ENCODE measurements at places on chromosomes 3 and 15. TPM values are rescaled to one million over a fixed set of nuclear protein-coding genes. Genes with fewer than 3 reads are reported as not detected.

ATP13A5 gene
- not detected for polyA plus RNA-seq

TM6SF1 gene
- 0.16 TPM for polyA plus RNA-seq

EFHB gene
- 1.0 TPM for polyA plus RNA-seq

TUBGCP5 gene
- 23.3 TPM for polyA plus RNA-seq

CLRN1 gene
- 0.18 TPM for polyA plus RNA-seq

GOLGA6L10 gene
- polyA plus RNA-seq, result 7.9 TPM

PP2D1 gene
- not detected for polyA plus RNA-seq

GPR149 gene
- polyA plus RNA-seq, result 10.7 TPM

TRIM59 gene
- 0.78 TPM for polyA plus RNA-seq

TMEM207 gene
- polyA plus RNA-seq, result not detected

KLHL6 gene
- not detected for polyA plus RNA-seq

GATM gene
- polyA plus RNA-seq, result 13.3 TPM

All from neural cell (in vitro differentiated cells).